ENCODE measurements at places on chromosomes 2 and 18.

DNA sequence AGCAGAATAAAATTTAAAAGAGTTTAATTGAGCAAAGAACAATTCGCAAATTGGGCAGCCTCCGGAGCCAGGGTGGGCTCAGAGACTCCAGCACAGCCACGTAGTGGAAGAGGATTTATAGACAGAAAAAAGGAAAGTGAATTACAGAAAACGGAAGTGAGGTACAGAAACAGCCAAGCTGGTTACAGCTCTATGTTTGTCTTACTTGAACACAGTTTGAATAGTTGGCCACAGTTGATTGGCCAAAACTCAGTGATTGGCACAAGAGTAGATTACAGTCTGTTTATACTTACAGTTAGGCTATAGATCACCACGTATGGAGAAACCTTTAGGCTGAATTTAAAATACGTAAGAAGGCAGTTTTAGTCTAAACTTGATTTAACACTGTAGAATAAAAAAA is 78.8 kb upstream of the NEDD4L start:
- no peak for DNase-seq

- no peak for DNase-seq
Measured at GRCh38 chr2:85763132-85763531, 9.3 kb downstream of the ATOH8 start.

DNA sequence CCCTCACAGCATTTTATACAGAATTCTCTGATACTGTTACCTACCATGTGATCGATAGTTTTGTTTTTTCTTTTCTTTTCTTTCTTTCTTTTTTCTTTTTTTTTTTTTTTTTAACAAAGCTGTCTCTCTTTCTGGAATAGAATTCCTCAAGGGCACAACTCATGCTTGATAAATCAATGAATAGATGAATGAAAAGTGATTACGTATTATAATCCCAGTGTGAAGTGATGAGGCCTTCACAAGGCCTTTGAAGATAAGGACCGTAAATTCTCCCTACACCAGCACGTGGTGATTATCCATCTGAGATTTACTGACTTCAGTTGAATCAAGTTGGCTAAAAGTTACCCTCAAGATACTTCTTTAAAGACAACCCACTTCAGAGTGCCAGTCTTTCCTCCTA is 46.6 kb upstream of the RMDN2 start:
- DNase-seq: no peak

DNA sequence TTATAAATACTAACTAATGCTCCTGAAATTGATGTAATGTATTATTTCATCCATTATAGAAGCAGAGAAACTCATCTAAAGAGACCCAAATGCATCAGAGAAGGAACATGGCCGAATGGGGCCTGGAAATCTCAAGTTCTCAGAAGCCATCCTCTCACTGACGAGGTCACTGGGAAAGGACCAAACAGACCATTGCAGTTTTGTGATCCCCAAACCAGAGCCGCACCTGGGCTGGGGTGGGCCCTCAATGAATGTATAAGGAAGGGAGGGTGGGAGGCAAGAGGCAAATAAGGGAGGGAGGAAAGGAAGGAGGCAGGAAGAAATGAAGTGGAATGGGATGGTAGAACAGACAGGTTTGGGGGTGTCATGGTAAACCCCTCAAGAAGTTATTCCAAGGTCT is 245.3 kb upstream of the ID2 start:
- no peak for DNase-seq

GRCh38 chr18:75860166-75860565 is 432.7 kb upstream of the SMIM21 start:
- no peak for DNase-seq

Measured in GM04504 (cell line).